ENCODE measurements at places on chromosomes 13 and 19.

DNA sequence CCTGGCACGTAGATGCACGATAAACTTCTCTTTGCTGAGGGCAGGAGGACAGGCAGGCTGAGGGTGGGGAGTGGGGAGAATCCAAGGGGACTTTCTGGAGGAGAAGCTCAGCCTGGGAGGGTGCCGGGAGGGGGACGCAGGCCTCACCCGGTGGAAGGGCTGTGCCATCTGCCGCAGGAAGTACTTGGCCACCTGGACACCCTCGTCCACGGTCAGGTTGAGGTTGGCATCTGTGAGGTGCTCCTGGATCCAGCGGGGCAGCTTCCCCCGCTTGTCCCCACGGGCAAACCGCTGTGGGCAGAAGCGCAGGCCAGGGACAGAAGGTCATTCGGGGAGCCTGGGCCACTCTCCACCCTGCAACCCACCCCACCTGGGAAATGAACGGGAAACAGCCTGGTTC, 11.5 kb downstream of the KLC3 start:
- DNase-seq: no peak

GRCh38 chr13:89688918-89689317, 1658.6 kb upstream of the MIR17HG start:
- no peak for DNase-seq

DNA sequence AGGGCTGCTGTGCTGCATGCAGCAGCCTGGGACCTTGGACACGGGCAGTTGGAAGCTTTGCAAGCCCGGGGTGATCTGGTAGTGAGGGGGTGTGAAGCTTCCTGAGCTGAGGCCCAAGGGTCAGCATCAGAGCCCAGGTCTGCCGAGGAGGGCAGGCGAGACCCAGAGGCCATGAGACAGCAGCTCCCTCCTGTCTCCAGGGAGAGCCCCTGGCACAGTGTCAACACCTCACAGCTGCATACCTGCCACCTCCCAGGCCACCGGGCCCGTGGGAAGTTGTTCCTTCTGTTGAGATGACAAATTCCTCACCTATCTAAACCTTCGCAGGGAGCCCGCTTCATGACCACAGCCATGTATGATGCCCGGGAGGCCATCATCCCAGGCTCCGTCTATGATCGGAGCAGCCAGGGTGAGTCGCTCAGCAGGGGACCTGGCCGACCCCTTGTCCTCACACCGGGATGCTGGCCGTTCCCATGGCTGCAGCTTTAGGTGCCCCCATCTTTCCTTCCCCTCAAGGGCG, 32.1 kb downstream of the CERS1 start:
- DNase-seq: no peak

GRCh38 chr13:97004886-97005285, 10.6 kb upstream of the OXGR1 start:
- no peak for DNase-seq

GRCh38 chr19:50570997-50571396, 2.8 kb upstream of the LRRC4B start:
- DNase-seq: no peak

DNA sequence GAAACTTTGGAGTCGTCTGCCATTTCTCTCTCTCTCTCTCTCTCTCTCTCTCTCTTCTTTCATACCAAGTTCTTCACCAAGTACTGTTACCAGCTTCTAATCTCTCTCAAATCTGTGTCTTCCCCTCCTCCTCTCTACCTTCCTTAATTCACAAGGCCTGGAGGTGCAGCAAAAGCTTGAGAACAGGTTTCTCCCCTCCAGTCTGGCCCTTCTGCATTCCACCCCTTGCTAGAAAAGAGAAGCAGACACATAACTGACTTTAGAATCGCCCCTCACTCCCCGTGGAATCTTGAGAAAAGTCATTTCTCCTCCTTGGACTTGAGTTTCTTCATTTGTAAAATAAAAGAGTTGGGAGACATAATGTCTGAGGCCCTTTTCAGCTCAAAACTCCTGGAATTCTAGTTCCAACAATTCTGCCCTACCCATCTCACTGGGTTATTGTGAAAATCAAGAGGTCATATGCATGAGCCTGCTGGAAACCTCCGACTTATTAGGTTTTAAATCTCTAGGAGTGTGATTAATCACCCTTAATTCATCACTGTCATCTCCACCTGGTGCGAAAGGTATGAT, 20.4 kb downstream of the AMER2 start:
- DNase-seq: no peak

DNA sequence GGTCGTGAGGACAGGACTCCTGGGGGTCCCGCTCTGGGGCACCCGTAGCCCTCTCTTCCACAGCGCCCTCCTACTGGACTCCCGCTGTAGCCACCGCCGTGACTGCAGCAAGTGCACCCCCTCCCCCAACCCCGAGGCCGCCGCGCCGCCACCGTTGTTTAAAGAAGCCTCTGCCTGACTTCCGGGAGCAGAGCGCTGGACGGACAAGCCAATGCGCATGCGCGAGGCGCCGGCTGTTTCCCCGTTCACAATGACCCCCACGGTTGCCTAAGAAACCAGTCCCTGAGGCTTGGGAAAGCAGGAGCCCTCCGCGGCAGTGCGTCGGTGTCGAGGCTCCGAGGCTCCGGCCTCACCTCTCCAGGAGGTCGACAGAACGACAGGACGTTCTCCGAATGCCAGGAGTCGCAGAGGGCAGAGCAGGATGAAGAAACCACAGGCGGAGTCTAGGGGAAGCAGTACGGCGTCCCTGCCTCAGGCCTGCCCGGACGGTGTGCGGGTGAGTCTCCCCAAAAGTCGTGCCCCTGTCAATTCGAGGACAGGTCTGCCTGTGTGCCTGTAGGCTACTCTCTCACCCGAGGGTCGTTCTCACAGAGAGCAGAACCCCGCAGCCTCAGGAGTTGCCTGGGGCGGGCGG, 70.5 kb upstream of the ZNF420 start:
- DNase-seq: peak; percentile 51

Data from CD4-positive, alpha-beta T cell treated with Interleukin-12 subunit alpha and Interleukin-12 subunit beta, for 1 hour (primary cell).